GM23248 (cell line): ENCODE measurements at places on chromosomes 16 and 17. TPM values are rescaled to one million over a fixed set of nuclear protein-coding genes. Genes with fewer than 3 reads are reported as not detected.
A peak's percentile ranks its signal among the peaks of the same experiment; 100 is the strongest.

IL34 gene
- 1.0 TPM in 1 of 2 replicates, not detected in the other for total RNA-seq

ZDHHC1 gene
- 9.6 and 10.9 TPM in 2 replicates for total RNA-seq

CALB2 gene
- 1.8 TPM in 1 of 2 replicates, not detected in the other for total RNA-seq

MSLN gene
- not detected in 2 replicates for total RNA-seq

JPH3 gene
- not detected in 2 replicates for total RNA-seq

CSH2 gene
- total RNA-seq, result not detected in 2 replicates

BCL6B gene
- total RNA-seq, result not detected in 2 replicates

SYNGR3 gene
- total RNA-seq, result 0.22 and 0.76 TPM in 2 replicates

OR3A3 gene
- not detected in 2 replicates for total RNA-seq

GPR179 gene
- not detected in 2 replicates for total RNA-seq

DNA sequence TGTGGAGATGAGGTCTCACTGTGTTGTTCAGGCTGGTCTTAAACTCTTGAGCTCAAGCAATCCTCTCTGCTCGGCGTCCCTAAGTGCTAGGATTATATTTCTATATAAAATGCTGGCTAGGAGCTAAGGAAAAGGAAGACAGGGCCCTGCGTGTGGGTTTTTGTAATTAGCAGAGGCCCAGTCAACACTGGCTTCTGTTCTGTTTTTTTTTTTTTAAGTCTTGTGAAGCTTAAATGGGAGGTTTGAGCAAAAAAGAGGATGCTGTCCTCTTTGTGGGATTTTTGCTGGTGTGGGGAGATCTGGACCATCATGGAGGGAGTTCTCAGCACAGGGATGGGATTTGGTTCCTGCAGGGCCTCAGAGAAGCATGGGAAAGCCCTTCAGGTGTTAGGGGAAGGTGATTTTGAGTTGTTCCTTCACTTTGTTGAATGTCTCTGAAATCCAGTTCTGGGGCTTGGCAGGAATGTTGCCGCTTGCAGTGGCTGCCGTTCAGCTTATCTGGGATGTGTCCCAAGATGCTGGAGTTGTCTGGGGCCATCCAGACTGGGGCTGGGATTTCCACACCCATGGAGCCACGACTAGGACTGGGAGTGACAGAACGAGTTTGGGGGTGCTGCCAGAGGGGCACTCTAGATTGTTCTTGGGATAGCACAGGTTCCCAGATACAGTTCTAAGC, 4.2 kb downstream of the PYCARD start:
- peaks cover 40% of the 10 kb centered on the region for H3K36me3 ChIP-seq
- H3K27me3 ChIP-seq, result no peaks in the 10 kb centered on the region
- H3K4me1 ChIP-seq, result peaks cover 9% of the 10 kb centered on the region; the same call in 1 of the 2 replicates
- H3K27ac ChIP-seq, result peak overlapping the region; percentile 20
- DNase-seq, result no peak

- no peaks in the 10 kb centered on the region for H3K36me3 ChIP-seq
- H3K4me3 ChIP-seq, result no peak overlapping the region
- H3K27me3 ChIP-seq, result no peaks in the 10 kb centered on the region; the same call in none of the 2 replicates
Measured at GRCh38 chr17:9140550-9141424, 119.5 kb downstream of the NTN1 start.

- H3K27me3 ChIP-seq, result no peaks in the 10 kb centered on the region
- peak overlapping the region; percentile 66 for H3K4me3 ChIP-seq
- H3K36me3 ChIP-seq, result no peaks in the 10 kb centered on the region
- H3K4me1 ChIP-seq, result no peaks in the 10 kb centered on the region
- peak; percentile 75 for DNase-seq
Measured at GRCh38 chr17:44353672-44354331, 8.7 kb downstream of the GRN start.

GRCh38 chr17:75087558-75088453, at the start of gene SLC16A5:
TSS of gene SLC16A5 (plus strand) at chr17:75087954. CDS start at chr17:75093637, 5,683 bp downstream.
- H3K27ac ChIP-seq, result peak within 1 kb of the TSS; percentile 45
- H3K36me3 ChIP-seq, result no peaks in the 10 kb centered on the region
- peak within 1 kb of the TSS; percentile 76 for H3K4me3 ChIP-seq
- peak; percentile 74 for DNase-seq
- no peaks in the 10 kb centered on the region for H3K27me3 ChIP-seq

DNA sequence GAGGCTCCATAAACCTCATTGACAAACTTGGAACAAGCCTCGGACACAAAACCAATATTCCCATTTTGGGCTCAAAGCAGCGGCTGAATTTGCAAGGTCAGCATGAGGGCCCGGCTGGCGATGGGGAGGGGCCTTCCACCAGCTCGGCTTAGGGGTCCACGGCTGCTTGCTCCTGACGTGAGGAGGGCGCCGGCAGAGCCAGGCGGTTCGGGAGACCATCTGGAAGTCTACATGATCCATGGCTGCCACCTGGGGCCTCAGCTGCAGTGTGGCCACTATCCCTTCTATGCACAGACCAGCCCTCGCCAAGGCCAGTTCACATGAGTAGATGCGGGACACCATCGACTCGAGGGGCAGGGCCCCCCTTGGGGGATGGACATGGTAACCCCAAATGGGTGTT, 39.1 kb downstream of the NDEL1 start:
- H3K27me3 ChIP-seq, result no peaks in the 10 kb centered on the region
- peaks cover 15% of the 10 kb centered on the region for H3K4me1 ChIP-seq
- H3K27ac ChIP-seq, result no peak overlapping the region
- DNase-seq, result no peak
- H3K36me3 ChIP-seq, result peaks cover 35% of the 10 kb centered on the region

DNA sequence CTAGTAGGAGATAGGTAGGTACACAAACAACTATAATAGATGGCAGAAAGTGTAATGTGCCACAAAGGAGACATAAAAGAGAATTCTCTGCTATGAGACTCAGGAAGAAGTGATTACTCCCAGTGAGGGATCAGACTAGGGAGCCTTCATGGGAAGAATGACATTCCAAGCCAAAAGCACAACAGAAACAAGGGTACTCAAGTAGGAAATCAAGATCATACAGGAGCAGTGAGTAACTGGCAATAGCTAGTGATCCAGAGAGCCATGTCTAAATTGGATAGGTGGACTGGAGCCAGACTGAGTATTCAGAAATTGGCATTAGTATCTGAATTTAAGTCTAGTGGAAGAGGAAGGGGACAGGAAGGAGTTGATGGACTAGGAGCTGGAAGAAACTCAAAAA, 10.7 kb downstream of the RFFL start:
- no peaks in the 10 kb centered on the region for H3K36me3 ChIP-seq
- H3K4me3 ChIP-seq, result no peak overlapping the region
- H3K27ac ChIP-seq, result no peak overlapping the region
- peaks cover 22% of the 10 kb centered on the region for H3K4me1 ChIP-seq
- no peaks in the 10 kb centered on the region for H3K27me3 ChIP-seq
- DNase-seq, result peak; percentile 12

GRCh38 chr17:34375426-34375997, 12.5 kb upstream of the CCL1 start:
- no peak overlapping the region for H3K27ac ChIP-seq
- no peaks in the 10 kb centered on the region for H3K4me1 ChIP-seq
- H3K36me3 ChIP-seq, result no peaks in the 10 kb centered on the region
- no peak overlapping the region for H3K4me3 ChIP-seq
- DNase-seq, result no peak

DNA sequence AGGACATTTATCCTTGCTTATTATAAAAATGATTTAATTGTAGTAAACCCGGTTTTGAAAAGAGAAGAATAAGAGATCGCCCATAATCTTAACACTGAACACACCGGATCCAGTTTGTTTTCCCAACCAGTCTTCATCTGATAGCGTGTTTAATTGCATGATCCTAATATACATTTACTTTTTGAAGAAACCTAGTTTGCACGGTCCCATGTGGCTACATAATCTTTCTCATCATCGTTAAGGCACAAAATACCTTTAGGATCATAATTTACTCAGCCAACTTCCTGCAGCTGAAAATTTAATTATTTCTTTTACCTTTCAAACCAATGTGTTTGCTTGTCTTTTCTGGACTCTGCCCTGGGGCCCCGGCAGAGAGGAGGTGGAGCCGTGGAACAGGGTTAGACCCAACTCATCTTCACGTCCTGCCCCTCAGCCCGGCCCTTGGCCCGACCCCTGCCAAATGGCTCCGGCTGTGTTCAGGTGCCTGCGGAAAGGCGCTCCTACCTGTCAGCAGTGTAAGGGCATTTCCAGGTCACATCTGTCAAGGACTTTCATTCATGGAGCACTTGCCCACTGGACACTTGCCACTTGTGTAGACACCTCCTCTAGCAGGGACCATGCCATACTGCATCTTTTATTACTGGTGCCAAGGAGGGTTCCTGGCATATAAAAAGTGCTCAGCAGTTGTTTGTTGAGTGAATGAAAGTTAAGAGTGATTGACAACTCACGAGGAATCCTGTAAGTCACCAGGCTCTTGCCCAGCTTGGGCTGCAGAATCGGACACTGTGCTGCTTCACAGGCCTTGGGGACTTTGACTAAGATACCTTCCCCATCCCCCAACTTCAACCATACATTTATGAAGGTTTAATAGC, 28.6 kb downstream of the SMARCE1 start:
- H3K4me1 ChIP-seq, result no peaks in the 10 kb centered on the region
- DNase-seq, result no peak
- H3K27me3 ChIP-seq, result peaks cover 28% of the 10 kb centered on the region
- no peak overlapping the region for H3K27ac ChIP-seq
- H3K4me3 ChIP-seq, result no peak overlapping the region
- H3K36me3 ChIP-seq, result no peaks in the 10 kb centered on the region

DNA sequence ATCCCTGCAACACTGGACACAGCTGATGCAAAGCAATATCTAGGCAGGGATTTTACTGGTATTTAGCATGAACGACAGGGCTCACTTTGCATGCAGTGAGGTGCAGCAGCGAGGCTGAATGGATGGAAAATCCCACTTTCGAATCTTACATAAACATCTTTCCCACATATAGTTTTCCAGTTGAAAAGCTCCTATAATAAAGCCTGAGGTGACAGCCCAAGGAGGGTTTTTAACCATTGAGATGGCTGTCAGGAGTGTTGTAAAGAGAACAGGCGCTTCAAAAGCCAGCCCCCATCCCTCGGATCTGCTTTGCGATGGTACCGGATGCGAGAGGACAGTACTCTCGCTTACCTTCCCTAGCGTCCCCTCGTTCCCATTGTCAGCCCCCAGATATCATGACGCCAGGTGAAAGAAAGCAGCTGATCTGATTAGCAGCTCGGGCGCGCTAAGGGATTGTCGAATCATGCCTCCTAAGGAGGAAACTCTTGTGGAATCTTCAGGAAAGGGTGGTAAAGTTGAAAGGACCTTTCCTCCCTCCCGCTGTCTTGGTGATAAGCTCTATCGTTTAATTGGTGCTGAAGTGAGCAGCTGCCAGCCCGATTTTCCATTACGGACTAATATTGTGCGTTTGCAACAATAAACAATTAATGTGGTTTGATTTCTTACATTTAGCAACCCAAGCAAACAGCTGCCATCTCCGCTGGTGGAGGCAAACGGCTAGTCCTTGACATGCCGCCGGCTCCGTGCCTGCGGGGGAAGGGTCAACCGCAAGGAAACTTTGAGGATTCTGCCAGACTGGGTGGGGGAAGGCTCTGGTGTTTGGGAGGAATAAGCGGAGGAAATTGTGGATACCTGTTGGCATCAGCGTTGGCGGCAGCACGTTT, 1.8 kb downstream of the CDH8 start:
- H3K27me3 ChIP-seq, result peaks cover 5% of the 10 kb centered on the region
- no peak for DNase-seq
- no peak overlapping the region for H3K27ac ChIP-seq
- H3K4me3 ChIP-seq, result no peak overlapping the region
- H3K4me1 ChIP-seq, result no peaks in the 10 kb centered on the region

GRCh38 chr17:81557276-81558114, 5.3 kb upstream of the FAAP100 start:
- peaks cover 19% of the 10 kb centered on the region for H3K36me3 ChIP-seq
- no peak for DNase-seq
- no peak overlapping the region for H3K27ac ChIP-seq
- H3K4me3 ChIP-seq, result no peak overlapping the region
- no peaks in the 10 kb centered on the region for H3K27me3 ChIP-seq

DNA sequence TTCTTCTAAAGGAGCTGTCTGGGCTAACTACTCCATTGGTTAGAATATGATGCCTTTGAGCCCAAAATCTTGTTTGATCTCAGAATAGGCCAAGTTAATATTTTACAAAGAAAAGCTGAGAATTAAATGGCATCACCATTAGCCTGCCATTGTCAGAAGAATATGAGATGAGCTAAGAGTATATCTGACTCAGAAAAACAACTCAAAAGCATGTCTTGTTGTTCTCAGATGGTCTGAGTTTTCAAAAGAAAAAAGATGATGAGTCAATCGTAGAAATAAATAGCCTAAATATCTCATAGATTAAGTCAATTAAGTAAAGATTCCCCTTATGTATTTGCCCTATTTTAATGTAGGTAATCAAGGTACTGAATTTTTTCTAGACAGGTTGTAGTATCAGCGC, 197.1 kb upstream of the TBX2 start:
- peak overlapping the region; percentile 11 for H3K27ac ChIP-seq
- no peaks in the 10 kb centered on the region for H3K36me3 ChIP-seq
- peak; percentile 75 for DNase-seq
- H3K4me3 ChIP-seq, result no peak overlapping the region
- H3K27me3 ChIP-seq, result no peaks in the 10 kb centered on the region
- peaks cover 26% of the 10 kb centered on the region for H3K4me1 ChIP-seq

DNA sequence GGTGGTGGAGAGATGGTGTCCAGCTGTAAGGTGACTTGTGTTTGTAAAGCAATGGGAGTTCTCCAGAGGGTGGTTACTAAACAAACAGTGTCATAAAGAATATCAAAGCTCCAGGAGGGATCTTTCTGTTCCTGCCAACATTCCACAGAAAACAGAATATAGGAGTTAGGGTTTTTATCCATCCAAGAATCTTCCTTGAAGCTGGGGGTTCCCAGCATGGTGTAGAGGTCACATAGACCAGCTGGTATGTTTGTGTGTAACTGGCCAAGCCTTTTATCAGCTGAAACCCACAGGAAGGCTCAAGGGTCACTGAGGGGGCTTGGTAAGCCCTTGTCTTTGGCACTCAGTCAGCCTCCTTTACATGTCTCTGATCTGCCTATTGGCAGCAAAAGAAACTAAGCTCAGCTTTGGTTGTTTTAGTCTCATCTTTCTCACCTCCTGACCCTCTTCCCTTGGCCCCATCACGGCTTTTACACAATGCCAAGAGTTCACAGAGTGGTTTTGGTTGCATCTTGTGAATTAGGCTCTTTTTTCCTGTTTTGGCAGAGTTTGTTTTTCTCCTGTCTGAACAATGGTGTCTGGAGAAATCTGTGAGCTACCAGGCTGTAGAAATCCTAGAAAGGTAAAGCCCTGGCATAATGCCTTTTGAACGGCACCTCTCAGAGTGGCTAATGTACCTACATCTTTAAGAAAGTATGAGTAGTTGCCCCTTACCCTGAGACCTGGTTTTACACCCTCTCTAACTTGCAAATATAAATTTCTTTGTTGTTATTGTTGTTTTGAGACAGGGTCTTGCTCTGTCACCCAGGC, 4.6 kb downstream of the CNTD1 start:
- H3K4me3 ChIP-seq, result no peak overlapping the region
- no peak for DNase-seq
- no peaks in the 10 kb centered on the region for H3K36me3 ChIP-seq
- H3K27me3 ChIP-seq, result no peaks in the 10 kb centered on the region

GRCh38 chr17:18315562-18315922, 449 bp downstream of the SMCR8 start:
- peaks cover 50% of the 10 kb centered on the region for H3K4me1 ChIP-seq
- no peaks in the 10 kb centered on the region for H3K27me3 ChIP-seq
- DNase-seq, result no peak

DNA sequence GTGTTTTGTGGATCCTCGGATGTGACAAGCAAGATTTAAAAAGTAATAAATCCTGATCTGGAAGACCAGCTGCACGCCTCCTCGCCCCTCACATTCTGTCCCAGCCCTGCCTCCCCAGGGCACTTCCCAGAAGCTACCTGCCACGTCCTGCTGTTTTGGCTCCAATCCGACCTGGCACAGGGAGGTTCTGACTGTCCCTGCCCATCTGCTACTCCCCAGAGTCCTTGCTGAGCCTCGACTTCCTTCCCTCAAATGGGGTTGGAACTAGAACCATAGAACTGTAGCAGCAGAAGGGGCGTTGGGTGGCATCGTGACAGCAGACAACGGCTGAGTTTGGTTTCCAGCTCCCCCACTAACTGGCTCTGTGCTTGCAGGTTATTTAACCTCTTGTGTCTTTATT, 71.7 kb downstream of the RPH3AL start:
- H3K4me1 ChIP-seq, result no peaks in the 10 kb centered on the region
- H3K36me3 ChIP-seq, result no peaks in the 10 kb centered on the region
- H3K27ac ChIP-seq, result no peak overlapping the region
